ENCODE measurements at places on chromosomes 7 and 10.

DNA sequence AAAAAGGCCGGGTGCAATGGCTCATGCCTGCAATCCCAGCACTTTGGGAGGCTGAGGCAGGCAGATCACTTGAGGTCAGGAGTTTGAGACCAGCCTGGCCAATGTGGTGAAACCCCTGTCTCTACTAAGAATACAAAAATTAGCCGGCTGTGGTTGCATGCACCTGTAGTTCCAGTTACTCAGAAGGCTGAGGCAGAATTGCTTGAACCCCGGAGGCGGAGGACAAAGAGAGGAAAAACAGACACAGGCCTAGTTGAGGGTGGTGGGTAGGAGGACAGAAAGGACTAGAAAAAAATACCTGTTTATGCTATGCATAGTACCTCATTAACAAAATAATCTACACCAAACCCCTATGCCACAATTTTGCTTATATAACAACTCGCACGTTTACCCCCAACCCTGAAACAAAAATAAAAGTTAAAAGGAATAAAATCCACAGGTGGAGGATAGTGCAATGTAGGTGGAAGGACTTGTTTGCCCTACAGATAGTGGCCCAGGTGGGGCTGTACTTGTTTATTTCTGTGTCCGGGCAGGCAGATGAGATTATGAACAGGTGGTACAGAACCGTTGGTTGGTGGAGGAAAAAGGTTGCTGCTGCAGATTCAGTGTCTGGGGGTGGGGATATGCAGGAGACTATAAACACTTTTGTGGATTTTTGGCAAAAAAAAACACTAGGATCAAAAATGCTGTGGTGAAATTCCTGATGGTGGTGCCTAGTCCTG, 5.1 kb downstream of the ZNF680 start:
- DNase-seq = no peak

DNA sequence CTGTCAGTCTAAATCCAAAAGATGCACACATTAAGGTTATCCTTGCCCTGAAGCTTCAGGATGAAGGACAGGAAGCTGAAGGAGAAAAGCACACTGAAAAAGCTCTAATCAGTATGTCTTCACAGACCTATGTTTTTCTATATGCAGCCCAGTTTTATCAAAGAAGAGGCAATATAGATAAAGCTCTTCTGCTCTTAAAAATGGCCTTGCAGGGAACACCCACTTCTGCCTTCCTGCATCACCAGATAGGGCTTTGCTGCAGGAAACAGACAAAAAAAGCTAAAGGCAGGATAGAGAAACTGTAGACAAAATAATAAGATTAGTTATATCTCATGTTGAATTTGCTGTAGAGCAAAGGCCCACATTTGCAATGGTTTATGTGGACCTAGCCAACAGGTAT, 14.9 kb upstream of the IFIT1B start:
- DNase-seq = no peak

GRCh38 chr7:80821771-80822319, 97.0 kb downstream of the SEMA3C start:
- no peak for DNase-seq

- peak; percentile 47 for DNase-seq
Measured at GRCh38 chr10:36779238-36779846, 346.1 kb upstream of the ANKRD30A start.

GRCh38 chr10:125154529-125154928, 5.8 kb downstream of the CTBP2 start:
- no peak for DNase-seq

DNA sequence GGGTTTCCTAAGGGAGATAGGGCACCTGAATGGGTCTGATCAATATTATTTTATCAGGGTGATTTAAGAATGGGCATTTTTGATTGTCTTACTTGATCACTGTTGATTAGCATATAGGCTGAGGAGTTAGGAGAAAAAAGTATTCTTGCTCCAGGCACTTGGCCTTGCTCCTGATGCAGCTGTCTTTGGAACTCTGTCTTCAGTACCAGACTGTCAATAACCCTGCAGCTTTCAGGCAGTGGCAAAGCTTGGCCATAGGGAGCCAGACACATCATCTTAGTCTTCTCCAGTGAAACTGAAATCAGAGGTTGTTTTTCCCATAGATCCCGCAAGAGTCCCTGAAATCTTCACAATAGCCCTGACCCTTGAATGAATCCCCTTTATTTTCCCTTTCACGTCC, 47.2 kb downstream of the EXOC4 start:
- no peak for DNase-seq

- DNase-seq = no peak
Measured at GRCh38 chr10:43859016-43859525, 210.4 kb upstream of the ZNF32 start.

DNA sequence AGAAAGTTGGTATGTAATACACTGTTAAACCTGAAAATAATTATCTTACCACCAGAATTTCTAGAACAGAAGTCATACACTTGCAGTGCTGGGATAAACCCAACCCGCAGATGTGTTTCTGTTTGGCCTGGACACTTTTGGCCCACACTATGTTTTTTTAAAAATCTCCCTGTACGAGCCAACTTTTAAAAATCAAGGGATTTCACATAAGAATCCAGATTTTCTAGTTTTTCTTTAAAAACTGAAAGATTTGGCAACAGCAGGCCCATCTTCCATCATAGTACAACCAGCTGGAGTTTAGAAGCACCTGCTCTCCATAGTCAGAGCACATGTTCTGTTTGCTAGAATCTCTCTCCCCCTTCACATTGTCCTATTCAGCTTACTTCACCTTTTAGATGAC, 74.0 kb downstream of the TLL2 start:
- no peak for DNase-seq

Data from fibroblast of skin of left biceps (primary cell).